Omental fat pad (tissue), 4 donors: ENCODE measurements at places on chromosomes 5 and 9. TPM values are rescaled to one million over a fixed set of nuclear protein-coding genes. Genes with fewer than 3 reads are reported as not detected.
A peak's percentile ranks its signal among the peaks of the same experiment; 100 is the strongest.

The FSD1L gene
- total RNA-seq = 3.0 TPM

The UGT3A2 gene
- total RNA-seq = not detected

DNA sequence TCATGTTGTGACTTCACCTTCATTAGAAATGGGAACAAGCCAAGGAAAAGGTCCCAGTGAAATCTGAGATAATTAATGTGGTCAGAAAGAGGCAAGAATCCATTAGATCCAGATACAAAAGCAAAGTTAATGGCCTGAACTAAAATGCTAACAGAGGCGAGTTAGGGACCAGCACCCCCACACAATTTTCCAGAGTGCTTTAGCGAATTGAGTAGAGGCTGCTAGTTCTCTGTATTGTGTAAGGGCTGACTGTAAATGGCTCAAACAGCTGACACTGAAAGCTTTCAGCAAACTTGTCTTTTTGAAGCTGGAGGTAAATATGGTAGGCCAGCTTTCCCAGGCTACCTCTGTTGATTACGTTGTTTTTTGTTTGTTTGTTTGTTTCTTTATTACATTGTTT lies 75.5 kb downstream of the CSNK1A1 start:
- DNase-seq = no peak

GRCh38 chr5:118015511-118015910 lies 972.8 kb downstream of the DTWD2 start:
- DNase-seq = no peak

The CARD6 gene
- total RNA-seq = 37.0 TPM

The RNF183 gene
- total RNA-seq = not detected

DNA sequence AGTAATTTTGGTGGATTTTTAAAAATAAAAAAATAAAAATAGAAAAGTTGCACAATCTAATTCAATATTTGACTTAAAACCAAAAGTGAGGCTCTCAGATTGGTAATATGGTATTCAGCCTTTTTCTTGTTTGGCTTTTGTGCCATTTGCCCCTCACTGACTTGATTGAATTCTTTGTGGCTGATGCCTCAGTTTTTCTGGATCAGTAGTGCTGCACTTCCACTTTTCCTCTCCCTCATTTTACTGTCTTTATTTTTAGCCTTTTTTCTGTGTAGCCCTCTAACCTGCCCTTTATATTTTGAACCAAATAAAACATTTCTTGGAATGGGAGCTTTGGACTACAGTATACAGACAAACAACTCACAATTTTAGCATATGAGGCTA lies 3.8 kb upstream of the MSMP start:
- DNase-seq = no peak

DNA sequence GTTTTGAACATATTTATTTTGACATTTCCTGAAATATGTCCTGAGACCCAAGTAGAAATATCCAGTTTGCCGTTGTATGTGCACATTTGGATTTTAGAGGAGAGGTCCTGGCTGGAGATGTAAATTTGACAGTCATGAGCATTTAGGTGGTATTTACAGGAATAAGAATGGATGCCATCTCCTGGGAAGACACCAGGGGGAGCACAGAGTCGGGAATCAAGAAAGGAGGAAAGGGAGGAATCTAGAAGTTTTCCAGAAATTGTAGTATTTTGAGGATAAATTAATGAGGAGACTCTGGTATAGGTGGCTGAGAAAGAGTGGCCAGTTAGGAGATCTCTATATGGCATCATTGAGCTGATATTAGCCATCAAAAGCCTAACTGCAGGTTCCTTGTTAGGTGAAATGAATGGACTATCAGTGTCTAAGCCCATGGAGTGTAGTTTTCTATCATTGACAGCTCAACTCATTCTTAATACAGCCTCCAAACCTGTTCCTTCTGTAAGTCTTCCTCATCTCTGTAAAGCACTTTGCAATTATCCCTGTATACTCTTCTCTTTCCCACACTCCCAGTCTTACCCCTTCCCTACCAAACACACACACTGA lies 7.2 kb downstream of the GAPT start:
- no peak for DNase-seq

DNA sequence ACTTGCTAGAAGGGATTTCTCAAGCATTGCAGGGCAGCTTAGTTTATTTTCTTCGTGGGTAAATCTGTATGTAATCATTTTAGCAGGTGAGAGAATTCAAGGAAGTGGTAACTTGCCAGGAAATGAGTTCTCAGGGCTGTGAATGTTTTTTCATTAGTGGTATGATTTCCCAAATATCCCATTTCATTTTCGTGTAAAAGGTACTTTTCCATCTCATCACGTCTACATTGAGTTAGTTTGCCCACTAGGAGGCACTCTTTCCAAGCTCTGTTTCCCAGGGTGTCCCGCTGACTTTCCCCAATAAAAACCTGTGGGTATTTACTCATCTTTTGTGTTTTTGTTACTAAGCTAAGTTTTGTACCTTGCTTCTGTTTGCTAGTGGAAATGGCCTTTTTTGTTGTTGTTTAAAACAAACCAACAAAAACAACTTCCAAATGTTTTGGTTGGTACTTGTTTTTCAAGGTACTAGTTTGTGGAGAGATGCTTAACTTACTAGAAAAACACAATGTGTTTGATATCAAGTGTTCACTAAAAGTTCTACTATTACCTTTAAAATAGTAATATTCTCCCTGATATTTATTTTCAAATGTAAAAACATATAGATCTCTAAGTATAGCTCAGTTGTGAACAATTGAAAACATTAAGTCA lies 373.6 kb downstream of the ADGRV1 start:
- DNase-seq = no peak

DNA sequence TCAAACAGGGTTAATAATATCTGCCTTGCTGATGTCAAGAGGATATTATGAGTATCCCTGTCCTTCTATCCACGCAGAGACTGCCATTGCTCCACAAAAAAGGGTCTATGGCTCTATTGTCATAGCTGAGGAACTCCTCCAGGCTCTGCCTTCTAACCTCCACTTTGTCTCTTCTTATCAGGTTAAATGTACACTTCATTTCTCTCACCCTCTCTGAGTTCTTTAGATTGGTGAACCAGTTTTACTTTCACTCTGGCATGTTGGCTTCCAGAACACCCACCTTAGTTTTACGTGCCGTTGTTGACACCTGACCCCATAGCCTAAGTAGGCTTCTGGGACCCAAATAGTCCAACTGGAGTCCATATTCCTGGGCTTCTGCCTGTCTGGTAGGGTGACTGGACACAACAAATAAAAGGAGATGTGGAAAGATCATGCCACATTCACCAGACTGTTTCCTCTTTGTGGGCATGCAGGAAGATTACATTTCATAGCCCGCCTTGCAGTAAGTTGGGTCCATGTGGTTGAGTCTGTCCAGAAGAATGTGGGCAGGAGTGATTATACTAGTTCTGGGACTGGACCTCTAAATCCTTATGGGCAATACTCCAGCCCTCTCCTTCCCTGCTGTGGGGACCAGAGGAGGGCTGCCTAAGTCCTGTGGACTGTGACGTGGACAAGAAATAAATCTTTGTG lies 350.4 kb upstream of the CLINT1 start:
- DNase-seq = no peak

DNA sequence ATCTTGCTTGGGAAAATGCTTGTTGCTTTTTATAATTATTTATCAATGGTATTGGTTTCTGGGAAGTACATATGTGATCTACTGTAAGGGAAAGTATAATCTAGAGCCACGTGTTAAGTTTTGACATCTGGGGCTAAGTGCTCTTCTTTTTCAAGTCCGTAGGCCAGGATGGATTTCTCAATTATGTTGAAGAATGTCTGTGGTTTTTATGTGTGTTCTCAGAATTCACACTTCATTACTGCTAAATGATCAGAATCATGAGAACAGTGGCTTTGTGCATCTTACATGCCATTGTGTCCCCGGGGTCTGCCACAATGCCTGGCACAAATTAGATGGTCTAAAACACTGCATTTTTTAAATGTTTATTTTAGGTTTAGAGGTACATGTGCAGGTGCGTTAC lies 14.5 kb upstream of the AUH start:
- DNase-seq = no peak

DNA sequence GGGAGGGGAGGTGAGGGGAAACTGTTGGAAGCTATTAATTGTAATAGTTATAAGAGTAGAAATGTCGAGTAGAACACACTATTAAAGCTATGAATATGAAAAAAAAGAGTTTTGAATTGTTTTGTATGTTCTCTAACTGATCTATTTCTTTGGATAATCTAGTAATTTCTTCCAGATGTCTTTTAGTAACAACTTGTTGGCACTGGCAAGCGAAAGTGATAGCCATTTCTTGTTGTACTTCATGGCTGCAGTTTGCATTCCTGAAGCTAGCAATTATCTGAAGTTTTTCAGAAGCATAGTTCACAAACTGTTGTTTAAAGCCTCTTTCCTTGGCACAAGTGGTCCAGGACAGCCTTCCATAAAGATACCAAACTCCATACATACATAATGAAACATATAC lies 49.4 kb upstream of the SPATA31C2 start:
- no peak for DNase-seq

GRCh38 chr5:158701406-158702177 lies 398.1 kb downstream of the EBF1 start:
- DNase-seq = no peak

The MORN5 gene
- not detected for total RNA-seq

DNA sequence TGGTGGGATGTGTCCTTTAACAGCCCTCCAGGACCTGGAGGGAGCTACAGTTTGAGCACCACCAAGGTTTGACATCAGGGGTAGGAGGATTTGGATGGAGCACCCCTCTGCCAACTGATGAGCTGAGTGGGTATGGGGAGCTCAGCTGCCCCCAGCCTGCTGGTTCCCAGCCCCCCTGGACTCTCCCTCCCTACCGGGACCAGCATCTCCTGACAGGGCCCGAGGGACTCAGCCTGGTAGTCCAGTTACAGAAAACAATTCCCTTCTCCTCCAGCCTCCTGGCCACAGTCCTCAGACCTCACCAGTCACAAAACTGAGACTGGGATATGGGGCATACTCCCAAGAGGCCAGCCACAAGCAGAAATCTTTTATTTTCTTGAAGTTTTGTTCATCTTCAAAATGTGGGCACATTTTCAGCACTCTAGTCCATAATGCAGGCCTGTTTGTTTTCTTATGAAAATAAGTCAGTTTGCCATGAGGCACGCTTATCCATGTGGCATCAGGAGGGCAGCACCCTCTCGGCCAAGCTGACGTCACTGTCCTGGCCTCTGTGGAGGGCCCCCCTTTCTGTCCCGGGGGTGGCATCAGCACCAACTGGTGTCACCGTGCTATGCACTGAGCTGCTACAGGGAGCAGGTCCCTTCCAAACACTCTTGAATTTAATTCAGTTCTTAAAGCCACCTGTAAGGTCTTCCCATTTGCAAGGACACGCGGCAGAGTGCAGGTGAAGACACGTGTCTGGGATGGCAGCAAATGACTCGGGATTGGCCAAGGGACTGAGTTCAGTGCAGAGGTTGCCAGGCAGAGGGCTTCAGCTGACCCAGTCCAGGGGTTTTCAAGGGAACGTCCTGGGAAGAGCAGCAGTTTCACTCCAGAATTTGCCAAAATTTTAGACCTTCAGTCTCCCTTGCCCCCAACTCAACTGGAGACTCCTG lies 187.6 kb downstream of the GADD45G start:
- DNase-seq = no peak

The CFAP157 gene
- 0.24 TPM for total RNA-seq

DNA sequence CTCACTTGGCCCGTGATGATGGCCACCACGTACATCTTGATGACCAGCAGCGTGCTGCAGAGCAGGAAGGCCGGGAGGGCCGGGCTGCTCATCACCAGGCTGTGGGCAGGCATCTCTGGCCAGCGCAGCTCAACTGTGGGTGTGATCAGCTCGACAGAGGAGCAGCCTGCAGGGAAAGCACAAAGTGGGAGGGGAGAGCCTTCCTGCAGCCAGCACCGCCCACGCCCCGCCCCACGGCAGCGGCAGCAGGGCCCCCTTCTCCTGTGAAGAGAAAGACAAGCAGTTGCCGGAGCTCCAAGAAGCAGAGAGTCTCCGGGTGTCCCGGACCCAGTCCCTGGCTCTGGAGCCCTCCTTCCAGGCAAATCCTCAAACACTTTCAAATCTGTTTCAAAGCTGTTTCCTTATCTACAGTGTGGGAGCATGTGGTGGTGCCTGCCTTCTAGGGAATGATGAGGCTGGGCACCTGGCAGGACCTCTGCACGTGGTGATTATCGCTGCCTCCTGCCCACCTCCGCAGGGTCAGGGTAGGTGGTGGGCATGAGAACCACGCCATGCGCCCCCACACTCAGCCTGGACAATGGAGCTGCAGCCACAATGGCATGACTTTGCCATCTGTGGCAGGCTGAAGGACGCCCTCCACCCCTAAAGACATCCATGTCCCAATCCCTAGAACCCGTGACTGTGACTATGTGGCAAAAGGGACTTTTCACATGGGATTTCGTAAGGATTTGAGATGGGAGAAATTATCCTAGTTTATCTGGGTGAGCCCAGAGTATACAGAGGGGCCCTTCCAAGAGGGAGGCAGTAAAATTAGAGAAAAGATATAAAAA lies at the start of gene PTGES:
PTGES (minus strand) TSS at position 143 of the 830 bp plus-strand sequence; CDS start at position 113, 30 bp downstream.
- DNase-seq = peak; percentile 35

DNA sequence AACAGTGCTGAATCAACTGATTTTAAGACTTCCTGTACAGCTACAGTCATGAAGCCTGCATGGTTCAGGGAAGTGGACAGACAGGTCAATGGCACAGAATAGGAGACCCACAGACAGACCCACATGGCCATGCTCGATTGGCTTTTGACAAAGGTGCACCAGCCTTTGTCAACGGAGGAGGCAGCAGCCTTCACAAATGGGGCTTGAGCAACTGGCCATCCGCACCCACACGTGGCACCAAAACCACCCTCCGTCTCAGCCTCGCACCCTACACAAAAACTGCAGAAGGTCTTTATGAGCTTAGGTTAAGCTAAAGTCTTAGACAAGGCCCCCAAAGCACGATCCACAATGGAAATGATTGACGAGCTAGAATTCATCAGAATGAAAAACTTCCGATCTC lies 59.5 kb upstream of the UBAC1 start:
- no peak for DNase-seq

The HSPB3 gene
- total RNA-seq = not detected

GRCh38 chr5:96080557-96080956 lies 118.9 kb upstream of the ELL2 start:
- no peak for DNase-seq

The CARD9 gene
- 3.0 TPM for total RNA-seq

The ADAMTSL1 gene
- 7.3 TPM for total RNA-seq

- DNase-seq = no peak
Measured at GRCh38 chr9:127660886-127661741, 45.7 kb upstream of the CFAP157 start.

- DNase-seq = no peak
Measured at GRCh38 chr5:60340326-60340725, 359.6 kb downstream of the DEPDC1B start.

DNA sequence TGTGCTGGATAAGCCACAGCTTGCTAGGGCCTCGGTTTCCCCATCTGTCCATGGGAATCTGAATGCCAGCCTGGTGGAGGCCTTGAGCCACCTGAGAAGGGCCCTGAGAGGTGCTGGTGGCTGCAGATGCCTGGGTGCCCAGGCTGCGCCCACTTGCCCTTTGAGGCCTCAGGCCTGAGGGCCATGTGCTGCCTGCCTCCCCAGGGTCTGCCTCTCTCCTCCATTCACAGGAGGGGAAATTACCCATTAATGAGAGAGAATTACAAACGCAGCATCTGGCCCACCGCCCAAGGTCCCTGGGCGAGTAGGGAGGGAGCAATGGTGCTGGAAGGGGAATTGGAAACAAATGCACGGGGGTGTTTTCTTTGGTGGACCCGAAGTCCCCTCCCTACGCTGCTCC lies 59.6 kb downstream of the BARX1 start:
- no peak for DNase-seq
